ENCODE measurements at places on chromosomes 1 and 21.

DNA sequence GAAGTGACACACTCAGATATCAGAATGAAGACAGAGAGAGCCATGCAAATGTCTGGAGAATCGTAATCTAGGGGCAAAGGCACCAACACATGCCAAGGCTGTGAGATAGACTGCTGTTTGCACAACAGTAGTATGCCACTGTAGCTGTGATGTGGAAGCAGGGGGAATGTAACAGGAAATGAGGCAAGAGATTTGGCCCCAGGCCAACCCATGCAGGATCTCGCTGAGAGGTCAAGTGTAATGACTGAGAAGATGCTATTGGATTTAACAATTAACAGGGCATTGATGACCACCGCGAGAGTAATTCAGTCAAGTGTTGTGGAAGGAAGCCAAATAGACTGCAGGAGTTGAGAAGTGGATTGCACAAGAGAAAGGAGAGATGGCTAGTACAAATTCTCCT, 107.3 kb upstream of the ST6GALNAC5 start:
- peak; percentile 16 for DNase-seq

DNA sequence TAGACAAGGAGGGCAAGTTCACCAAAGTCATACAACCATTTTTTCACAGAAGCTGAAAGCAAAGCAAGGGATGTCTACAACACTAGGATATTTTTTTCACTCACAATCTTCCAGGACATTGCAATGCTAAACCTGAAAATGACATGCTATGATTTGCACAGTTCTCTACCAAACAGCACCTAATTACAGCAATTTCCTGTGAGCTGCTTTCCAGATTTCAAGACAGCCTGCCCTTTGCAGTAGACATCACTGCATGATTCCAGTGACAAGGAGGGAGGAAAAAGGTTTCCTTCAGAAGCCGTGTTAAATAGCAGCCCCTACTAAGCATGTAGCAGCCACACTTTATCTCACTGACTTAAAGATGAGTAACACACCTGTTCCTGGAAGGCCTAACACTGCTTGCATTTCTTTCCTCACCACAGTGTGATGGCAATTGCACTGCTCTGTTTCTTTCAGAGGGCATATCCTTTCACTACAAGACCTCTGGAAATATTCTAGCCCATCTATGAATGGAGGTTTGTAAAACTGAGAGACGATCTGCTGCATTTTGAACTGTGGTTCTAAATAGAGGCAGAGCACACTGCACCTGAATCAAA, 97.1 kb downstream of the DUSP10 start:
- DNase-seq, result no peak

GRCh38 chr1:33111965-33112364, 31.0 kb downstream of the AZIN2 start:
- no peak for DNase-seq

DNA sequence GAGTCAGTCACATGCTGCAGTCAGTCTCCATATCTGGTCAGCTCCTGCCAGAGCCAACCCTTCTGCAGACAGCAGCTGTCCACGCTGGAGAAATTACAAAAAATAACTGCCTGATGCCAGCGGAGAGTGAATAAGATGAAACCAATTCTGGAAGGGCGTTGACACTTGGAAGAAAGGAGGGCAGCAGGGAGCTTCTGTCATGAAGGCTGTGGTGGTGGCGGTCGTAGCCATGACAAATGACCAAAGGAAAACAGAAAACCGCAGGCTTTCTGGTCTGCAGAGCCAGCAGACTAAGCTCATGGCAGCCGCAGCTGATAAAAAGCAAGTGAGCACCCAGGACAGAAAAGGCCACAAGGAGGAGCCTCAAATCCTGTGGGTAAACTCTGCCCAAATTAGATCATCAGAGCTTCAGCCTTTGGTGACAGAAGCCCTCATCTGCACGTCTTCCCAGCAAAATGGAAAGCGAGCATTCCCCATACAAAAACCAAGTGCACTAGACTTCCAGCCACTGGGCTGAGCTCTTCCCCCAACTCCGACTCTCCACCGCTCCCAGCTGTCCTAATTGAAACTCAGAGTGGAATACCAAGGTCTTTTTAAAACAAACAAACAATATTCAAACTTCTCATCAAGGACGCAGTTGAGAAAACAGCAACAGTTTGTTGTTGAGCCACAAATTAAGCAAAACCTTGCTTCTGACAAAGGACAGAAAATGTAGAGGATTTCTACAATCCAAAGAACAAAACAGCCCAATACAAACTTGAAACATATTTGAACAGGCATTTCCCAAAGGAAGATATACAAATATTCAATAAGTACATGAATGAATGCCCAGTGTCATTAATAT, 28.7 kb downstream of the RSPH1 start:
- DNase-seq, result no peak

DNA sequence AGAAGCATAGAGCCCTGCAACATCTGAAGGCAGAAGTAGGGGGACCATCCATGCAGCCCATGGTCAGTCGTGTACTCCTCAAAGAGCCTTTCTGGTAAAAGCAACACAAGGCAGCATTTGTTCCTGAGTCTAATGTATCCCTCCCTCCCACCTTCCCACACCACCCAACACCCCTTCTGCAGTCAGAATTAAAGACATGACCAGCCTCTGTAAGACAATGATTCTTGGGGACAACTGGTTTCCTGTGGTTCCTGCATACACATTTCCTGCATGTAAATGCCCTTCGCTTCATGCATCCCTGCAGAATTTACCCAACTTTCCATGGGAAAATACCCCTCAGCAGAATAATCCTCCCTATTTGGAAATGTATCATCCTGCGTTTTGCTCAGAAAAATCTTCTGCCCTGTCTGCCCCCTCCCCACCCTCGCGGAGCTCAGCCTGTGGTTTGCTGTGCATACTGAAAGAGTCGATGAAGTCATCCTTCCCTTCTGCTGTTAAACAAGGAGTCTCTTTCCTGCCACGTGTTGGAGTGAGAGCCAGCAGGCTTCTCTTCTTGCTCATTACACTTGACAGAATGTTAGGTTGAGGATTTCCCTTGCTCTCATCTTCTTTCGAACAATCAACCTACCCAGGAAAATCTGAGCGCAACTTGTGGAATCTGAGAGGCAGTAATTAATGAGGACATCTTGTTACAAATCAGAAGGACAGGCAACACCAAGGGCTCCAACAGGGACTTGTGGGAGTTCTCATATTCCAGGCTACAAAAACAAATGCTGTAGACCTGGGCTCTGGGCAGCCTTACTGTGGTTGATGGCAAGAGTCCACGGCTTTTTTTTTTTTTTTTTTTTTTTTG, 4.7 kb downstream of the TNN start:
- no peak for DNase-seq

DNA sequence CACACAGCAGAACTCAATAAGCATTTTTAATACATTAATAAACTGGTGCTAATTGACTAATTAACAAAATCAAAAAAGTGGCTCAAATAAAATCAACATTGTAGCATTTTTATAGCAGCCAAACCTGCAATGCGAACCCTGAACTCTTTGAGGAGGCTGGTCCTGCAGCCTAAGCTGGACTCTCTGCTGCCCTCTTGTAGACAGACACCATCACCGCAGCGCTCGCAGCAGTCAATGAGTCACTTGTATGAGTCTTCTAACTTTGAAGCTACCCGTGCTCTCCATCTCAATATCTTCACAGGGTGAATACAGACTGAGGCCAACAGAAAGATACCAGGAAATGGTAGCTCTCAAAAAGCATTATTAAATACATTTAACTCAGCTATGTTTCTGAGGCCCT, 9.7 kb upstream of the KRTAP7-1 start:
- peak; percentile 3 for DNase-seq
